Esophagus squamous epithelium (tissue), 5 donors: ENCODE measurements at places on chromosomes 4 and X. TPM values are rescaled to one million over a fixed set of nuclear protein-coding genes. Genes with fewer than 3 reads are reported as not detected.

PGAM4 gene
- total RNA-seq = not detected

F11 gene
- total RNA-seq = not detected

SUPT20HL2 gene
- total RNA-seq = not detected

RHOXF2B gene
- not detected for total RNA-seq

DNA sequence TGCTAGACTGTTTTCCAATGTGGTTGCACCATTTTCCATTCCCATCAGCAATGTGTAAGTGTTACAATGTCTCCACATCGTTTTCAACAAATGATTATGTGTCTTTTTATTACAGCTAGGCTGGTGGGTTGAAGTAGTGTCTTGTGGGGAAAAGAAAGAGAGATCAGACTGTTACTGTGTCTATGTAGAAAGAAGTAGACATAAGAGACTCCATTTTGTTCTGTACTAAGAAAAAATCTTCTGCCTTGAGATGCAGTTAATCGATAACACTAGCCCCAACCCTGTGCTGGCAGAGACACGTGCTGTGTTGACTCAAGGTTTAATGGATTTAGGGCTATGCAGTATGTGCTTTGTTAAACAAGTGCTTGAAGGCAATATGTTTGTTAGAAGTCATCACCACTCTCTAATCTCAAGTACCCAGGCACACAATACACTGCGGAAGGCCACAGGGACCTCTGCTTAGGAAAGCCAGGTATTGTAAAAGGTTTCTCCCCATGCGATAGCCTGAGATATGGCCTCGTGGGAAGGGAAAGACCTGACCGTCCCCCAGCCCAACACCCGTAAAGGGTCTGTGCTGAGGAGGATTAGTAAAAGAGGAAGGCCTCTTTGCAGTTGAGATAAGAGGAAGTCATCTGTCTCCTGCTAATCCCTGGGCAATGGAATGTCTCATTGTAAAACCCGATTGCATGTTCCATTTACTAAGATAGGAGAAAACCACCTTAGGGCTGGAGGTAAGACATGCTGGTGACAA lies 23.0 kb upstream of the UGT2B15 start:
- H3K36me3 ChIP-seq = no peaks in the 10 kb centered on the region
- no peaks in the 10 kb centered on the region for H3K4me1 ChIP-seq
- no peak overlapping the region for H3K27ac ChIP-seq
- no peak for DNase-seq

GRCh38 chrX:30781711-30782444 lies 107.2 kb downstream of the TAB3 start:
- no peaks in the 10 kb centered on the region for H3K4me1 ChIP-seq
- H3K27ac ChIP-seq = no peak overlapping the region
- no peaks in the 10 kb centered on the region for H3K27me3 ChIP-seq
- no peaks in the 10 kb centered on the region for H3K36me3 ChIP-seq
- H3K4me3 ChIP-seq = no peak overlapping the region

DNA sequence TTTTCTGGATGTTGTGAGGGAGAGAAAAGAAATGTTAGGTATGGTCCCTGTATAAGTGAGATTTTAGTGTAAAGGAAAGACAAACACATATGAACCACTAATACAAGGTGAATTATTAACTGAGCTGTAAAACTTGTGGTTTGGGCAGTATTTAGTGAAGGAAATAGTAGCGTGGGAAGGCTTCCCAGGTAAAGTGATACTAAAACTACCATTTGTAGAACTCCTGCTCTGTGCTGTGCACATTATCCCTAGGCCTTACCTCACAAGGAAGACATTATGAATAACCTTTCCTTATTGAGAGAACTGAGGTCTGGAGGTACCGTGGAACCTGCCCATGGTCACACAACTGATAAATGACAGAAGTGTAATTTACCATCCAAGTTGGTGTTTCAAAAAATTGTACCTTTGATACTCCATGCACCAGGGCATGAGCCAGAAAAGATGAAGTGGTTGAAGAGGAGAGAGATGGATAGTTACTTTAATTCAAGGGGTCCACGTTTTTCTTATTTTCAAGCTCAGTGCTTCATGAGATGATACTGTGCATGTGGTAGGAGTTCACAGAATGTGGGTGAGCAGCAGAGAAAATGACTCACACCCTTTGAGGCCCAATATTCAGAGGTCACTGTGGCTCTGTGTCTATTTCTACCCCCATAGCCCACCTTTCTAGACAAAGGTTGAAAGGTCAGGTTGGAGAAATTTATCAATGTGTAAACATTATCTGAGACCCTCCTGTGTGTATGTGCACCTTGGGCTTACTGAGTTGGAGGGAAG lies 2.6 kb upstream of the VSIG4 start:
- no peaks in the 10 kb centered on the region for H3K36me3 ChIP-seq
- no peak overlapping the region for H3K4me3 ChIP-seq
- no peak for DNase-seq
- H3K4me1 ChIP-seq = no peaks in the 10 kb centered on the region
- no peaks in the 10 kb centered on the region for H3K27me3 ChIP-seq

- H3K36me3 ChIP-seq = no peaks in the 10 kb centered on the region
- no peak overlapping the region for H3K4me3 ChIP-seq
These were observed 21.8 kb upstream of the JADE1 start for GRCh38 chr4:128787509-128788311.

DNA sequence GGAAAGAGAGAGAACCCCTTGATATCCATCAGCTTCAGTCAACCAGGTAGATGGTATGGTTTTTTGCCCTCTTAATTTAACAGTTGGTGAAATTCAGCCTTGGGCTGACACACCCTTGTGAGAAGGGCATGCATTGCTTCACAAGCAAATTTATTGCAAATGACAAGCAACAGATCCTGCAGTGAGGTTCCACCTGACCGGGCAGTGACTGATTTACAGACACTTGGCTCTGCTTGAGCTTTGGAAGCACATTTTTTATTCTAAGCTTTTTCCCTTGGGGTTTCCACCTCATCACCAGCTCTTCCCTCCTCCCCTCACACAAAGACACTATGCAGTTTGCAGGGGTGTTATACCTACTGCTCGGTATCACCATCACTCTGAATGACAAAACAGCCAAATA lies 28.3 kb upstream of the SERTM2 start:
- no peaks in the 10 kb centered on the region for H3K27me3 ChIP-seq
- H3K4me1 ChIP-seq = no peaks in the 10 kb centered on the region
- H3K36me3 ChIP-seq = no peaks in the 10 kb centered on the region
- H3K27ac ChIP-seq = no peak overlapping the region
- no peak for DNase-seq

- H3K4me3 ChIP-seq = no peak overlapping the region
- H3K36me3 ChIP-seq = no peaks in the 10 kb centered on the region
- no peak overlapping the region for H3K27ac ChIP-seq
These were observed 265.7 kb upstream of the FAM241A start for GRCh38 chr4:111879539-111879938.
